Activated naive CD4-positive, alpha-beta T cell treated with Interleukin-2 at 50 U/mL for 16 hours (primary cell): ENCODE measurements at places on chromosomes 7 and 10.

GRCh38 chr7:154996756-154997155 is 6.2 kb downstream of the PAXIP1 start:
- DNase-seq = no peak

DNA sequence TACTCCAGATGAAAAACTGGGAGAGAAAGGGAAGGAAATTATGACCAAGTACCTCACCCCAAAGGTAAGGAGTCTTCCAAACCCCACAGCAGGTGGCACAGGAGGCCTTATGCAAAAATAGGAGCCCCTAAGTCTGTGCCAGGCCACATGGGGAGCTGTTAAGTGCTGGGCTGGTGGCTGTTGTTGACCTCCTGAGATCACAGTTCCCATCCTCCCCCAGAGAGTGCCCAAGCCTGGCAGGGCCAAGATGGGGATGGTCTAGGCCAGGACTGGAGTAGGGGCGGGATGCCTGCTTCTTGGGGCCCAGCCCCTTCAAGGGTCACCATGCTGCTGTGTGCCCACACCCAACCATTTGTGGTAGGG is 145.8 kb downstream of the RGS10 start:
- no peak for DNase-seq

DNA sequence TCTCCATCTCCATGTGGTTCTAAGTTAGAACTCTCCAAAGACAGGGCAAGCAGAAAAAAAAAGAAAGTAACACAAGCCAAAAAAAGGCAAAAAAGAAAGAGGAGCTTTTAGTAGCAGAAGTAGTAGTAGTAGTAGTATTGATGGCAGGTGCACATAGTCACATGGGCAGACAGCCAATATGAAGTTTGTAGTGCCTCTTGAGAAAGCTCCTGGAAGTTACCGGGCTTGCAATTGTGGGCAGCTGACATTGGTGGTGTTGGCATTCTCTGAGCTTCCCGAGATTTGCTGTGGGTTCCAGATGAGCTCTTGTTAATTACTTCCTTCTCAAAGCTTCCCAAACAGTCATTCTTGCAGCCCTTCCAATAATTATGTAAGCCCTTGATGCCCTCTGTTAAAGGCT is 1128.5 kb downstream of the TYW1 start:
- no peak for DNase-seq

DNA sequence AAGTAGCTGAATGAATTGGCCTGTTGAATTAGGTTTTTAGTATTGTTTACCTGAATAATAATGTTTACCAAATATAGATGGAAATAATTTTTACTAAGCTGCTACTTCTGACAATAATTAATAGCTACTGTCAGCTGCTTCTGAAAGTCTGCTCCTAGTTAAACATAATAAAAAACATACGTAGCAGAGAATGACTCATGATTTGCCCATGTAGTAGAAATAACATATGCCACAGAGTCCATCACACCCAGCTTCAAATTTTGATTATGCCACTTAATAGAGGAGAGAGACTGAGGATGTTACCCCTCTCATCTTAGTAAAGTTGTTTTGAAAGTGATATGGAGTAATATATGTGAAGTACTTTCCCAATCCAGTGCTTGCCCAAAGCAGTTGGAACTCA is 57.6 kb upstream of the MDFIC start:
- DNase-seq = no peak

DNA sequence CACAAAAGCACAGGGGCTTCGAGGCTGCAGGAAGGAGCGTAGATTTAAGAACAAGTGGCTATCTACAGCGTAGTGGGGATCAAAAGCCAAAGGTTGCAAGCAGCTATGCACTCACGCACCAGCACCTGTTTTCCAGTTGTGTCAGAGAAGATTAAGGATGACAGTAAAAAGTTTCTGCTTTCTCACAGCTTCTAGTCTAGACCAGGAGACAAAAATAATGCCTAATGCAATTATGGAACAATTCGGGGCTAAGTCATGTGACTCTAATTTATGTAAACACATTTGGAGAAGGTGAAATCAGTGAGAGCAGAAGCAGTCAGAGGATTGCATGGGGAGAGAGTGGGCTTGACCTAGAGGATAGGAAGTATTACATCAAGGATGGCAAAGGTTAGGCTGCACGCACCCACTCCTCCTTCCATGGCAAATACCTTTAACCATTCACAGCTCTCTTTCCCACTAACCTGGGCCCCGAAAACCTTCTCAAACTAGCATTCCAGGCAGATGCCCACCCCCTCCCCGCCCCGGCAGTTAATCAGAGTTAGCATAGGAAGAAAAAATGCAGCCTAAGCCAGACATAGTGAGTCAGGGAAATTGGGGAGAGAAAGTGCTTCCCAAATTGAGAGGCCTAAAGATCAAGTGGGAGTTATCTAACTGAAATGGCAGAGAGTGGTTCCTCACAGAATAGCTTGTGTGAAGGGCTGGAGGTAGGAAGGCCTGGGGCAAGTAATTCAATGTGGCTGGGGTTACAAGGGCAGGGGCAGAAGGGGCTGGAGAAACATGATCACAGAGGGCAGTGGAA is 48.2 kb upstream of the GPAM start:
- DNase-seq = no peak

- no peak for DNase-seq
These were observed 23.2 kb downstream of the STEAP1B start for GRCh38 chr7:22476824-22477223.

GRCh38 chr7:129606803-129607202 is 4.7 kb upstream of the NRF1 start:
- no peak for DNase-seq

GRCh38 chr10:3783316-3783681 is 1.7 kb downstream of the KLF6 start:
- DNase-seq = peak; percentile 80

GRCh38 chr7:74417419-74417971 is 36.2 kb upstream of the GTF2IRD1 start:
- DNase-seq = peak; percentile 53

GRCh38 chr7:135768064-135768463 is 19.5 kb upstream of the FAM180A start:
- no peak for DNase-seq

GRCh38 chr10:68902382-68902781 is 1.3 kb downstream of the DDX50 start:
- DNase-seq = no peak

- no peak for DNase-seq
These were observed 136.3 kb upstream of the FZD1 start for GRCh38 chr7:91127959-91128358.

- DNase-seq = no peak
These were observed 11.3 kb downstream of the SRI start for GRCh38 chr7:88208521-88208920.

- no peak for DNase-seq
These were observed 22.4 kb upstream of the CRYGN start for GRCh38 chr7:151462306-151462779.

DNA sequence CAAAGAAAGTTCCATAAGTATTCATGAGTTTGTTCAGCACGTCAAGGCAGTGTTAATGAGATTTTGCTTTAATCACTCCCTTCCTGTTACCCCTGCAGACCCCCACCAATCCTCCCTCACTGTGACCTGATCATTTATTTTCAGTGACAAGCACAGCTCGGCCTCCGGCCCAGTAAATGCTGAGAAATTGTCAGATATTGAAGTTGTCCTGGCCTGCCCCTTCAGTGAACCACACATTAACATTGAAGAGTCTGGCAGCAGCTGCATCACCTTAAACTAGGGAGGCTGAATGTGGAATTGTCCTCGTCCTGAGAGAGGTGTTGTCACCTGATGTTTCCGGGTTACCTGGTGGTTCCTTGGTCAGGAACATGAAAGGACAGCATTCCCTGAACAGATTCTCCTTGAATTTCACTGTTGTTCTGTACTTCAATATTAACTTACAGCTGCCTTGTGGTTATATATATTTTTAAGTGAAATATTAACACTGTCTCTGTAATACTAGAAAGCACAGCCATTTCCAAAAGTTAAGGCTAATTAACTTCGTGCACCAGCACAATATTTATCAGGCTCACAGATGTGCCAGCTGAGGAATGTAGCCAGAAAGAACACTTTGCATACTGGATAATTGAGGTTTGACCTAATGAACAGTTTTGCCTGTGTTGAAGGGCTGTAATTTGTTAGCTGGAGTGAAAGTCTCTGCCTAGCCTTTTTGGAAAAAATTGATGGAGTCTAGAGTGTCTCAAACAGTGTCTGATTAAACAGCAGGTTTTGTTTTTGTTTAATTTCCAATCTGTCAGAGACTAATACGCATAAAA is 265.3 kb downstream of the HDAC9 start:
- no peak for DNase-seq

- DNase-seq = no peak
These were observed 6.0 kb downstream of the RHOBTB1 start for GRCh38 chr10:60937784-60938654.

GRCh38 chr7:26815426-26815825 is 49.0 kb downstream of the SKAP2 start:
- DNase-seq = no peak

GRCh38 chr7:32163896-32164295 is 93.7 kb upstream of the PDE1C start:
- no peak for DNase-seq

- DNase-seq = no peak
These were observed 195.6 kb upstream of the RHOBTB1 start for GRCh38 chr10:61139592-61139953.

- no peak for DNase-seq
These were observed 437.4 kb downstream of the PTPRN2 start for GRCh38 chr7:158150234-158150633.

GRCh38 chr10:130046591-130046990 is 64.0 kb downstream of the C10orf143 start:
- DNase-seq = no peak

DNA sequence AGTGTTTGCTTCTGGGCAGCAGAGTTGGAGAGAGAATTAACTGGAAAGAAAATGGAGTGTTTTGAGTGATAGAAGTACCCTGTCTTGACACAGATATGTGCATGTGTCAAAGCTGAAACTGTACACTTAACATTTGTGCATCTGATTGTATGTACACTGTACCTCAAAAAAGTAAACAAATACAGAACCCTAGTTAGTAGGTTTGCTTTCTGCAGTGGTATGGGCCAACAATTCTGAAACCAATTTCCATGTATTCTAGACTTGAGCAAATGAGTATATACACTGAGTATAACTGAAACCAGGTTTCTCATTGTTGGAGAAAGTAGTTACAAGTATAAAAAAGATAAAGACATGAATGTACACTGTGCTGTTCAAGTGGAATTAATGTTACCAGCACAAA is 52.4 kb downstream of the ELAPOR2 start:
- no peak for DNase-seq

GRCh38 chr10:113506476-113506875 is 46.4 kb upstream of the HABP2 start:
- DNase-seq = no peak

DNA sequence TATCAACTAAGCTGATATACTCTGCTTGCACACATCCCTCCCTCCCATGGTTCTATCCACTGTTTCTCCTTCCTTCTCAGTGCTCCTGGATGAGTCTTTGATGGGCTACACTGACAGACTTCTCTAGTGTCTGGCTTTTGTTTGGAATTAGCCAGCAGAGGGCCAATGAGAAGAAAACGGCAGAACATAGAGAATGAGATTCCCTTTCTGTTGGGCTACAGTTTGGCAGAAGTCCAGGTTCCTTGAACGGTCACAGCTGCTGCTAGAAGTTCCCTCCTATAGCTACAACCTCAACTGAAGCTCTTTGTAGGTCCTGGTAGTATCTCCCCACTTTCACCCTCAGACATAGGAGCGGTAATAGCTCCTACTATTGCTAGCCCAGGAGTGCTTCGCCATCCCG is 251.1 kb upstream of the LRRN3 start:
- DNase-seq = no peak

DNA sequence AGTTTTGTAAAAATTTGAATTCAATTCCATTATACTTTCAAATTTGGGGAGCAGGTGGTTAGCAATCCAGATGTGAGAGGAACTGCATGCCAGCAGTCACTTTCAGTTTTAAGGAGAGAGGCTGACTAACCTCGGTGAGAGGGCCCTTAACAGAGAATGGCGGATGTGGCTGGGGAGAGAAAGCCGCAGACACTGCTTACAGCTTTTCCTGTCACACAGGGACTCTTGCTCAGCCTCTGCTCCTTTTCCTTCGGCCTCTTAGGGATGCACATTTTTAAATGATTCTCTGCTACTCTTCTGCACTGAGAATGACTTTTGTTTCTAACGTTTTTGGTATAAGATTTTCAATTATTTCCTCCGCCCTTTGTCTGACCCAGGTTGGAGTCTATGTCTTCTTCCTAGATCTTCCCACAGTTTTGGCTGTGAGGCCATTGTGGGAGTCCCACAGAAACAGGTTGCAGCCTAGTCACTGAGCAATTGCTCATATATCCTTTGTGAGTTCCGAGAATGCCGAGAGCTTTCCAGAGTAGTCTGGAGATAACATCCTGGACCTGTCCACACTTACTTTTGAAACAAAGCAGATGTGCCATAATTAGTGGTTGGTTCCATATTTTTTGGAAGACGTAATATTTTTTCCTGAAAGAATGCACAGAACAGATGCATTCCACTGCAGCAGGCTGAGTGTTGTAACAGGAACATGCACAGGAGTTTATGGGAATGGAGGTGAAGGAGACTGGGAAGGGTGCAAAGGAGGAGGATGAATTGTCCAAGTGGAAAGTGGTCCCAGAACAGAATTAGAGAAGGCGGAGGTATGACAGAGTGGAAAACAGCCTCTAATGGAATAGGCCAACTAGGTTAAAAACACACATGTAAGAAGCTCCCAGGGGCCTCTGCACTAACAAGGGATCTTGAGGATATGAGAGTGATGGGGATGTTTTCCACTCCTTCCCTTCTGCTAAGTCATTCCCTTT is 168.0 kb upstream of the ZNF32 start:
- peak; percentile 70 for DNase-seq

DNA sequence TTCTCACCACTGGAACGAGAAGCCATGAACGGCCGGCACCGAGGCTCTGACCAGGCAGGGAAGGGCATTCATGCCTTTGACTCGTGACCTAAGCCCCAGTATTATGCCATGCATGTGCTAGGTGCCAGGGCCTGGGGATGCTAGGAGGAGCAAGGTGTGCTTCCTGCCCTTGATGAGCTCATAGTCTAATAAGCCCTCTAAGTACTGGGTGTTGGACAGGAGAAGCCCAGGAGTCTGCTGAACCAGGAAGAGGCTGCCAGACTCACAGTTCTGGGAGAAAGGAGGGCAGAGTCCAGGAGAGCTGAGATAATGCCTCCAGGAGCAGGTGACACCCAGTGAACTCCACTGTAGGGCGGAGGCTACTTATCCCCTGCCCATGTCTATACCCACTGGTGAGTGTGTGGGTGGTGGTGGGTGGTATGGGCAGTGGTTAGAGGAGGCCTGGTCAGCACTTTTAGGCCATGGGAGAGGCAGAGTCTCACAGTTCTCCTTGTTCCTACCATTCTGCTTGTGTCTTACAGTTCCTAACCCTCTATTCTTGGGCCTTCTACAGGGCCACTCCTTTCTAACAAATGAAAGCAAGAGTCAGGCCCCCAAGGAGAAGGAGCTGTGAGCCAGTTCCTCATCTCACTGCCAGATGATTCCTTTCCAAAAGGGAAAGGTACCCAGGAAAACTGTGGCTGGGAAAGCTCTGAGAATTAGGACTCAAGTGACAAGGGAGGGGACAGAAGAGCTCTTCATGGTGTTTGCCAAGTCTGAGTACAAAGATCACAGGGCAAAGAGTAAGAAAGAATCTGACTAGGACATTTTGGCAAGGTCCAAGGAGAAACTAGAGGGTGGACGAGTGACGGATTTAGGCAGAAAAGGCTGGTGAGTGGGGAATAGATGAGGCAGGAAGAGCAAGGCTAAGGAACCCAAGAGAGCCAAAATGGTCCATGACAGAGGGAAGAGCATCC is 3.6 kb upstream of the MXI1 start:
- no peak for DNase-seq
